ENCODE measurements at places on chromosomes 5 and 9.

- DNase-seq, result no peak
These were observed 86.6 kb downstream of the LHFPL2 start for GRCh38 chr5:78562001-78562400.

DNA sequence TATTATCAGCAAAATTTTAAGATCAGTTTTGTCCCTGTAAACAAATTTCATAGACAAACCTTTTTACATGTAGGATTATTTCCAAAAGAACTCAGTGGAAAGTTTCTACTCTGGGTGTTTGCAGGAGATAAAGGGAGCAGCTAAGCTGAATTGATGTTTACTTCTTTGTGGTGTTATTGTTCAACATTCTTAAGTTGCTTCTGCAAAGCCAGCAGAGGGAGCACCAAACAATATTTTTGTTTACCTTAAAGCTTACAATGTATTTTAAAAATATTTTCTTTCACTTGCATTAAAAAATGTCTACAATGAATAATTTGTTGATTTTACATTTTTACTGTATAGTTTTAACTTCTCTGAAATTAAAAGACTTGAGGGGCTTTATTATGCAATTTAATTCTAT lies 135.4 kb downstream of the ATG10 start:
- no peak for DNase-seq

GRCh38 chr5:178385496-178385890 lies 152.9 kb upstream of the PHYKPL start:
- no peak for DNase-seq

GRCh38 chr9:134648701-134649530 lies 7.3 kb downstream of the COL5A1 start:
- no peak for DNase-seq

GRCh38 chr9:18675332-18675731 lies 201.4 kb downstream of the ADAMTSL1 start:
- DNase-seq, result peak; percentile 5

DNA sequence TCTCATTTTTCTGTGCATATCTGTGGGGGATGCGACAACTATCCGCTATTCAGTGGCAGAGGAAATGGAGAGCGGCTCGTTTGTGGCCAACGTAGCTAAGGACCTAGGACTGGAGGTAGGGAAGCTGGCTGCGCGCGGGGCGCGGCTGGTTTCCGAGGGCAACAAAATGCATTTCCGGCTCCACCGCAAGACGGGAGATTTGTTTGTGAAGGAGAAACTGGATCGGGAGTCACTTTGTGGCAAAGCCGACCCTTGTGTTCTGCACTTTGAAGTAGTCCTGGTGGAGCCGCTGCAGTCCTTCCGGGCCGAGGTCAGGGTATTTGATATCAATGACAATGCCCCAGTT lies 320 bp downstream of the PCDHB1 start:
- no peak for DNase-seq

GRCh38 chr5:78300464-78301045 lies 6.1 kb upstream of the AP3B1 start:
- no peak for DNase-seq

DNA sequence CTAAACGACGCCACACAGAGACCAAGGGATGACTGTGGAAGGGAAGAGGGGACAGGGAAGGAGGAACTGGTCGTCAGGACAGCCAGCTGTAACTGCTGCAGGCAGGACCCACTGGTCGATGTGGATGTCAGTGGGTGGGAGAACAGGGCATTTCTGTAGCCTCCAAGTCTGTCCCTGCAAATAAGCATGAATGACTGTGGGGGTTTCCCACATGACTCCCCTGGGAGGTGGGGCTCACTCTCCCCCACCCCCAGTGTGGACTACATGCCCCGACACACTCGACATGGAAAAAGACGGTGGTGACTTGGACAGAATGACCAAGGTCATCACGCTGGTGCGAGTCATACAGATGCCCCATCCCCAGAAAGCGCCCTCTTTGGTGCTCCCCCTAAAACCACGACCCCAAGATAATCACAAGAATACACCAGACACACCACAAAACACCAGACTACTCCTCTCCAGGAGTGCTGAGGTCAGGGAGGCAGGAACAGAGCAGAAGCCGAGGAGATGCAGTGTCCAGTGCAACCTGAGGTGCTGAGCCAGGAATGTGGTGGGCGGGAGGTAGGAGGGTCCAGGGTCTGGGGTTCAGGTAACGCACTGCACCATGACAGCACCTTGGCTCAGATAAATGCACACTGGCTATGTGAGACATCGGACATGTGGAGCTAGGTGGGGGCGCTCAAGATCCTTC lies 64.9 kb downstream of the SECISBP2 start:
- no peak for DNase-seq

DNA sequence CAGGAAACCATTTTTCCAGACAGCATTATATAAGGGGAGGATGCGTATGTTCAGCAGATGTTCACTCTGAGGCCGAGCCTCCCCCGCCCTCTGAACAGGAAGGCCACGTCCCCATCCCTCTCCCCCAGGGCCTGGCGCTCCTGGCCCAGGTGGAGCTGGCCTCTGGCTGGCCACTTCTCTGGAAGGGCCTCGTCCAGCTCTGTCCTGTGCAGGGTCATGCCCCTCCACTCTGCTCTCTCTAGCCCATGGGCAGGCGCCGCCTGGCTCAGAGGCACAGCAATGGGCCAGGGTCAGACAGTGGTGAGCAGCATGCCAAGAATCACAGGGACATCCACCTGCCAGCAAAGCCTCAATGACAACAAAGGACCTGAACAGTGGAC lies 34.2 kb downstream of the ADAMTS2 start:
- no peak for DNase-seq

GRCh38 chr9:71830153-71830552 lies 61.8 kb upstream of the CEMIP2 start:
- DNase-seq, result no peak

DNA sequence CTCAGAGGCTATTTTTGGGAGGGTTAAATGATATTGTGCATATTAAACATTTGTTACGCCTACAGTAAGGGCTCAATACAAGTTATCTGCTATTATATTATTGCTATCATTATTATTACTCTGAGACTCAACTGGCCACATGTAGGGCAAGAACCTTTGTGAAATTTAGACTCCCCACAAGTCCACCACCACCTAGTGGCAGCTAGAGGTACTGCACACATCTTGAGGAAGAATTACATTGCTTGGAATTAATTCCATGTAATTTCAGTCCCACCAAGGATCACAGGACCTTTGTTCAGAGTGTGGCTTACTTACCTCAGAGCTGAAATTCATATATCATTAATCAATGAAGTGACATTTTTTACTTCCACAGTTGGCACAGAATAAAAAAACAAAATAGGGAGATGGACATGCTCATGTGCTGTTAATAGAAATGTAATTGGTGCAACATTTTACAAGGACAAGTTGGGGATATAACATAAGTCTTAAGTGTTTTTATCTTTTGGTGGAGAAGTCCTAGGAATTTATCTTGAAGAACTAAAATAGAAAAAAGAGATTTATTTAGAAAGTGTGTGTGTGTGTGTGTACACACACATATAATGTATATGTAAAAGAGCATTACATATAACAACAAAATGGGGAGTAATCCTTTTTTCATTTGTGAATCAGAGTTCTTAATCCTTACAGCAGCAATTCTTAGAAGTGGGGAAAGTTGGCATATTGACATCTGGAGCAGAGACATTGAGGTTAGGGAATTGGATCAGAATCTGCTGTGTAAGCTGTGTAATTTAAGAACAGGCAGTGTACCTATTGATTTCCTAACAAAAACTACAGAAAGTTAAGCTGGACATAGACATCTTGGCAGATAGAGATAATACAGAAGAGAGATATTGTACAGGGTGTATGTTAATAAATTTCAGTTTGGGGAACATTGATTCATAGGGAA lies 11.2 kb downstream of the MSANTD3 start:
- peak; percentile 28 for DNase-seq

- no peak for DNase-seq
These were observed 101.8 kb downstream of the BOD1 start for GRCh38 chr5:173514661-173515060.

GRCh38 chr5:31964007-31964360 lies 210.1 kb downstream of the GOLPH3 start:
- no peak for DNase-seq

- DNase-seq, result peak; percentile 42
These were observed 597.3 kb upstream of the SGCD start for GRCh38 chr5:155729684-155730059.

GRCh38 chr5:122756264-122756911 lies 18.5 kb upstream of the SNX2 start:
- DNase-seq, result no peak

- DNase-seq, result no peak
These were observed 10.7 kb downstream of the SLC35A4 start for GRCh38 chr5:140575309-140575708.

DNA sequence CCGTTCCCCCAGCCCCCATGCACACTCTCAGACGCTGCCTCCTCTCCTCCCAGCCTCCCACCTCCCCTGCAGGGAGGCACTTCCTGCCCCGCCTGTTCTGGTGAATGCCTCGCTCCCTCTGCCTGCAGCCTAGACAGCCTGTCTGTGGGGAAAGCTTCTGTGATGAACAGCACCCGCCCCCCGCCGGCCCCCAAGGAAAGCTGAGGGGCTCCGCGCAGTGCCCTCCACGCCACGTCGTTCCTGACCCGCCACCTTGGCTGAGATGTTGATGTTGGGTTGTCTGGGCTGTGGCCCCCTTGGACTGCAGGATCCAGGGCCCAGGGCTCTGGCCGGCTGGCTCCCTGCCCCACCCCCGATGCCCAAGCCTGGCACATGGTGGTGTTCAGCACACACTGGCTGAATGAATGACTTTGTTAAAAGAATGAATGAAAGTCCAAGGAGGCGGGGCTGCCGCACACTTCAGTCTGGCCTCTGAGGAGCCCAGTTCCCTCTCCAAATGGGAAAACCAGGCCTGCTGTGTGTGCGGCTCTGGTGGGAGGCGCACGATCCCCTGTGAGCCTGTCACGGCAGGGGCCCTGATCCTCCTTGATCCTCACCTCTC lies 2.1 kb upstream of the MYMK start:
- no peak for DNase-seq

DNA sequence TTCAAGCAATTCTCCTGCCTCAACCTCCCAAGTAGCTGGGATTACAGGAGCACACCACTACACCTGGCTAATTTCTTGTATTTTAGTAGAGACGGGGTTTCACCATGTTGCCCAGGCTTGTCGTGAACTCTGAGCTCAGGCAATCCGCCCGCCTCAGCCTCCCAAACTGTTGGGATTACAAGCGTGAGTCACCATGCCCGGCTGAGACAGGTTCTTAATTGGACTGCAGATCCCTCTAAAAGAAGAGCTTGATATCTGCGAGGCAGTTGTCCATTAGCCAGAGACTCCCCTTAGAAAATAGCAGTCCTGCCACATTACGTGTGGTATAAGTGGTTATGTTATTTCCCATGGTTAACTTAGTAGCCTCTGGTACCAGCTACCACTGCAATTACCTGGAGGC lies 46.6 kb upstream of the NPR3 start:
- DNase-seq, result no peak

GRCh38 chr5:153756540-153756939 lies 266.1 kb downstream of the GRIA1 start:
- DNase-seq, result no peak

- no peak for DNase-seq
These were observed 47.0 kb upstream of the MROH2B start for GRCh38 chr5:41118177-41118576.

DNA sequence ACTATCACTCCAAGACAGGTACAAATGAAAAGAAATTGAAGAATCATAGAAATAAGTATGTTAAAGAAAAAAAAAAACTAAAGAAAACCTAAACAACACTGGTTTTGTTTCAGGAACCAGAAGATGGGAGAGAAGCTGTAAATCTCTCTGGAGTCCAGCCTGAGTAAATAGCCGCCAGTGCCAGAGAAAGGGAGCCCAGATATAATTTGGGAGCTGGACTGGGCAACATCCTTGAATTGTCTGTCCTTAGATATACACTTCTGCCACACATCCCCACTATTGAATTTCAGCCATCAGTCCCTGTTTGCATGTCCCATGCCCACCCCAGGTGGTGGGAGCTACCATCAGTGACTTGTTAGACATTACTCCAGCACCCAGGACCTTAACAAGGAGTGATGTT lies 979.6 kb downstream of the DTWD2 start:
- no peak for DNase-seq

DNA sequence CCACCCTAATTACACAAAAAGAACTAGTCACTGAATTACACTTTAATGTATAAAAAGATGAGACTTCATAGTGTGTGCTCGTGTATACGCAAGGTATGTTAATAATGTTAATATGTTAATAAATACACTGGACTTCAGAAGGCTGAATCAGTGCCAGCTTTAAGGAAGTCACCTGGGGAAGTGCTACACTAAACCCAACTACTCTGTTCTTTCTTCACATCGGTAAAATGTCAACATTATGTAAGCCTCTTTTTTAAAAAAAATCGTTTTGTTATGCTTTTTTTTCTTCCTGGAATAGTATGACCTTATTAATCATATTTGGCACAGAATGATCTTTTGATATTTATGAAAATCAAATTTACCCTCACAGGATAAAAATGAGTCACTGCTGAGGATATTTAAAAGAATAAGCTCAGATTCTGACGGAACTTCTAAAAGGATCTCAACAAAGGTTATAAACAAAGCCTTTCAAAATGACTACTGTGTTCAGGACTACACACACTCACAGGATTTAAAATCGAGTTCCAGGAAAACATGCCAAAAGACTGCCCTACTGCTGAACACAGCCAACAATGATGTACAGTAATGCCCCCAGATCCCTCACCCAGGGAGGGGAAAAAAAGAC lies 75.9 kb downstream of the AUH start:
- DNase-seq, result no peak

- DNase-seq, result no peak
These were observed 176.3 kb upstream of the PPP1R26 start for GRCh38 chr9:135303280-135303647.

- no peak for DNase-seq
These were observed 105.9 kb downstream of the DPYSL3 start for GRCh38 chr5:147403651-147404640.

DNA sequence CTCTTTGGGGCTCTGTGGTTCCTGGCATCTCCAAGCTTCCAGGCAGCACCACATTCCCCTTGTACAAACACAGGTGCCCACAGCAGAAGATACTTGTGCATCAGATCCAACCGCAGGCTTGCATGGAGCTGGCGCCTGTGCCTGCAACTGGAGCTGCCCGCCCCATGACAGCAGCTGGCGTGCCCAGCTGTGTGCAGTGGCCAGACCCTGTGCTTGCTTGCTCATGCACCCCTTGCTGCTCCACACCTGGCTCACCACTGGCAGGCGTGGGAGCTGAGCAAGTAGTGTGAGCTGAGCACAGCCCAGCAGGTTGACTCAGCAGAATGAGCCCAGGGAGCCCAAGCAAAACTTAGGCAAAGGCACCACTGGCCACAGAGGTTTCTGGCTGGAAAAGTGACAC lies 84.4 kb upstream of the STARD4 start:
- no peak for DNase-seq

DNA sequence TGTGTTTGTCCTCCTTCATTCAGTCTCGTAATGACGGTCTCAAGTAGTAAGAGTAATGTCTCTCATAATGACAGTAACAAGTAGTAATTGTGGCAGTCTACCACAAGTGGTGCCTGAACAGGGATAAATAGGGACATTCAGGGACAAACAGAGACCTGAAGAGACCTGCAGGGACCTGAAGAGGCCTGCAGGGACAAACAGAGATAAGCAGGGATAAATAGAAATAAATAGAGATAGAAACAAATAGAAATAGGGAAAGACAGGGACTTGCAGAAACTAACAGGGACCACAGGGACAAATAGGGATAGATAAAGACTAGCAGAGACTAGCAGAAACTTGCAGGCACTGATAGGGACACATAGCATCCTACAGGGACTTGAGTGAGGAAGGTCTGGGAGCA lies 7.9 kb downstream of the UGT3A2 start:
- DNase-seq, result no peak
